Activated CD4-positive, alpha-beta T cell treated with anti-CD3 and anti-CD28 coated beads for 24 hours (primary cell): ENCODE measurements at places on chromosomes 7 and 10.

DNA sequence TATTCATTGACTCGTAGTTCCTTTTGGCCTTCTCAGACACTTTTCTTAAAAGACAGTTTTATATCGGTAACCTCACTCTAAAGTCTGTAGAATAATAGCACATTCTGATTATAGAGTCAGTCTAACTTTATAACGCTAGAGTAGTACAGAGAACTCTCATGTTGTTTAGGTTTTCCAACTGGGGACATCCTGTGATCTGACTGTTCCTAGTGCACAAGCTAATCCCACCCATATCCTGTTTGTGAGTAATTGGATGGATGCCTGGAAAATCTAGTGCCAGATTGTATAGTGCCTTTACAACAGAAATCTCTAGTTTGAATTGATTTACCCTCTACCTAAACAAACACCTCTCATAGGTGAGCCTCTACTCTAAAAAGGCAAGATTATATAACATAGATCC lies 107.4 kb downstream of the ZEB1 start:
- DNase-seq: no peak

DNA sequence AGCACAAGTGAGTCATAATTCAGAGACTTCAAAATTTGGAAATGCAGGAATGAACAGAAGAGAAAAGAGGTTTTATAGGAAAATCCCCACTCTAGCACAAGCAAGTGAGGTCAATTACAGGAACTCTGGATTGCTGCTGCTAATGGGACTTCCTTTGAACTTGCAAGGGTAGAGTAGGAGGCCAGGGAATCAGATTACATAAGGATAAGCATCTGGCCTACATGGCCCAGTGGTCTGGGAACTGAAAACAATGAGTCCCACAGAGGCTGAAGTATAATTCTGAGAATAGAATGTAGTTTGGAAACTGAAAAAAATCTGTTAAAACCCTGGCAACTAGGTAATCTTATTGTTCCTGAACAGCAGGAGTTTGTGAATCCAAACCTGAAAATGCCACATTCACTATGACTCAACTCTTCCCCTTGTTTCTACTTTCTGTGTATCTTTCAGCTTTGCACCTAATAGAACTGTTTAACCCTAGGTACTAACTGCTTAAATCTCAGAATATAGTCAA lies 66.5 kb downstream of the CTNNA3 start:
- no peak for DNase-seq

DNA sequence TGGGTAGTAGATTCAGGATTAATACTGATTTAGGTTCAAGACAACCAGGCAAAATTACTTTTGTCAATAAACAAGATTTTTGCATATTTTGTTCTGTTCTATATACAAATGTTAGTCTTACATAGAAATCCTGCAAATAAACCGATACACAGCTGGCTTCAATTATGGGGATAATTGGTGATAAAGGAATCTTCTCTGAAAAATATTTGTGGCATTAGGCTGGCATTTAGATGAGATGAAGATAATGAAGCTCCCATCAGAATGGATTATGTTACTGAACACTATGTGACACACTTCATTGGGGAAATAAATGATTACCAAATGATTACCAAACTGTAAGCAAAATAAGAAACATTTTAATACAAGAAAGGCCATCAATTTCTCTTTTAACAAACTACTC lies 65.8 kb downstream of the NT5C2 start:
- DNase-seq: no peak

GRCh38 chr7:3888096-3888495 lies 587.0 kb downstream of the SDK1 start:
- DNase-seq: no peak

DNA sequence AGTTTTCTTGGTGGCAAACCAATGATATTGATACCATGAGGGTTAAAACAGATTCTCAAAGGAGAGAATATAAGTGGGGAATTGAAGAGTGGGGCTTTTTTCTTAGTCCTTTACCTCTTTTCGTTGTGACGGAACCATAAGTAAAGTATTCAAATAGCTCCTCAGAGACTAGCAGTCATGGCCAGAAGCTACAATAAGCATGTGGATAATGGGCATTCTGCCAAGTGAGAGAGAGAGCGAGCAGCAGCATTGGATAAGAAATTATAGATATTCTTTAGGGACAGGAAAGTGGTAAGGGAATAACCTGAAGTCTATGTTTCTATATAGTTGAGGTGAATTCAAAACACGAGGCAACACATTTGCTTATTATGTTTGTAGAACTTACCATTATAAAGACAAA lies 235.1 kb downstream of the SEMA3E start:
- DNase-seq: no peak

DNA sequence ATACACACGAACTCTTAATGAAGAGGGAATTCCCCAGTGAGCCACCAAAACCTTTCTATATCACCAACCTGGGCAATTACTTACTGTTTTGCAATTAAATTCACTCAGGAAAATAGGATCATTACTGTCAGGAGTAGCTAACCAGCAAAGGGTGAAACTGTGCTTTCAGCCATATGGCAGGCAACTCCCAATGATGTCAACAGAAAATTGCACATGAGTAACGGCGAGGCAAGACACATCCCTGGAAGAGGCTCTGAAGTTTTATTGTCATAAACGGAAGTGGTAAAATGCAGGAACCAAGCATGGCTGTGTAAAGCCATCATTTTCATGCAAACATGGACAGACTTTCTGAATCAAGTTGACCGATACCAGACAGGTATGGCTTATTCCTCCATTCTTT lies 548.9 kb upstream of the AUTS2 start:
- DNase-seq: no peak

DNA sequence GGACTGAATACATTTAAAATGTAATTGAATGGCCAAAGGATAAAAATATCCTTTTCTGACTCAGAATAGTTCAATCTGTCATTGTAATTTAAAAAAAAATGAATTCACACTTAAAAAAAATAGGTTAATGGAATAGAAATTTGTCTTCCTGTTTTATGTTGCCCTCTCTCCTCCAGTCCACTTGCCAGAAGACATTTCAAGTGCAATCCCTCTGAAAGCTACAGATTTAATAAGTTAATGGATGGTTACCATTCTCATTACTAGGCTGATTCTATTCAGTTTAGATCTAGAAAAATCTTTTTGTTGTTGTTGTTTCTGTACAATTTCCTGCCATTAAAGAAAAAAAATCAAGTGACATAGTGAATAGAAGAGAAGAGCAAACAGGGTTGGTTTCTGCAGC lies 142.9 kb downstream of the SKAP2 start:
- no peak for DNase-seq

DNA sequence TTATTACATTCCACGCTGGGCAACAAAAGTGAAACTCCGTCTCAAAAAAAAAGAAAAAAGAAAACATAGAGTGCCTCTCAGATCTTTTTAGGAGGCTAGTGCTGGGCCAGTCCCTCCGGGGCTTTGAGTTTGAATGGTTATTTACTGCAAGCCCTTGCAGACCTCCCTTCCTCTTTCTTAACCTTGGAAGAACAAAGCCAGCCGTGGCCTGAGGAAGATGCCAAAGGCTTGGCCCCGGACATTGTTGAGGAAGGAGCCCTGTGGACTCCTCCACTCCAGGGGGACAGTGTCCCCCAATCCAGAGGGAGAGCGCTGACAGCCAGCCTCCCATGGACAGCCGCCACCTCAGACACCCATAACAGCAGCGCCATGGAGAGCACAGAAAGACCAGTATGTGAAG lies 5.0 kb downstream of the TSPAN33 start:
- DNase-seq: no peak

DNA sequence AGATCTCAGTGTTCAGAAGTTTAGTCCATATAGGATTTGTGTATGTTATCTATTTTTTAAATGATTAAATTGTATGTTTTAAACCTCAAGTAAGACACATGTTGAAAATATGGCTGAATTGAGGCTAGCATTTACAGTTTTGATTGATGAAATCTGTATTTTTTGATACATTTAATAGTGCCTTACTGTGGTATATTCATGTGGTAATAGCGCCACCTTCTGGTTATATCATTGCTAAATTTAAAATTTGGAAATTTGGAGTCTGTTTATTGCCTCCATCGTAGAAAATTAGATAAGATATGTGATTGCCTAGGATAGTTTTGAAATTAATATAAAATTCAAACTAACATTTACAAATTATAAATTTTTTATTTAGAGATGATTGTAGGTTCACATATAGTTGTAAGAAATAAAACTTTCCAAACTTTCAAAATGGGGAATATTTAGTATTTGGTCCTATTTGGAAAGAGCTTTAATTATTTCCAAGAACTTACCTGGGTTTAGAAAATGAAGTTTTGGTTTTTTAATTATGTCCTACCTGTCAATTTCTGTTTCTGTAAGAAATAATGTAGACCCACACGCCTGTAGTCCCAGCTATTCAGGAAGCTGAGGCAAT lies 19.1 kb upstream of the ARMS2 start:
- DNase-seq: no peak

DNA sequence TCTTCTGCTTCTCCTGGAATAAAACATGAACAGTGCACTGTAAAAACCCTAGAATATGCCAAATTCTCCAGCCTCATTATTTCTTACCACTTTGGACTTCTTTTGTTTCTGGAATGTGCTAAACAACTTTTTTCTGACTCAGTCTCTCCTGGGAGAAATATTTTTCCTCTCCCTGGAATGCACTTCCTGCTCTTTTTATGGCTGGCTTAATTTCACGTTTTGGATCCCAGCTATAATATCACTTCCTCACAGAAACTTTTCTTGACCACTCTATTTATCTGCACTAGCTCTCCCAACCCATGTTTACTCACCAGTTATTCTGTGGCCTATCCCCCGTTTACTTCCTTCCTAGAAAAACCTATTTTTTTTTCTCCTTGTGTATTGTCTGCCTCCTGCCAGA lies 26.7 kb downstream of the ABCB5 start:
- DNase-seq: no peak

- DNase-seq: no peak
Measured at GRCh38 chr10:13693783-13694700, 107.3 kb downstream of the PRPF18 start.

GRCh38 chr7:91503934-91504555 lies 239.8 kb downstream of the FZD1 start:
- no peak for DNase-seq

DNA sequence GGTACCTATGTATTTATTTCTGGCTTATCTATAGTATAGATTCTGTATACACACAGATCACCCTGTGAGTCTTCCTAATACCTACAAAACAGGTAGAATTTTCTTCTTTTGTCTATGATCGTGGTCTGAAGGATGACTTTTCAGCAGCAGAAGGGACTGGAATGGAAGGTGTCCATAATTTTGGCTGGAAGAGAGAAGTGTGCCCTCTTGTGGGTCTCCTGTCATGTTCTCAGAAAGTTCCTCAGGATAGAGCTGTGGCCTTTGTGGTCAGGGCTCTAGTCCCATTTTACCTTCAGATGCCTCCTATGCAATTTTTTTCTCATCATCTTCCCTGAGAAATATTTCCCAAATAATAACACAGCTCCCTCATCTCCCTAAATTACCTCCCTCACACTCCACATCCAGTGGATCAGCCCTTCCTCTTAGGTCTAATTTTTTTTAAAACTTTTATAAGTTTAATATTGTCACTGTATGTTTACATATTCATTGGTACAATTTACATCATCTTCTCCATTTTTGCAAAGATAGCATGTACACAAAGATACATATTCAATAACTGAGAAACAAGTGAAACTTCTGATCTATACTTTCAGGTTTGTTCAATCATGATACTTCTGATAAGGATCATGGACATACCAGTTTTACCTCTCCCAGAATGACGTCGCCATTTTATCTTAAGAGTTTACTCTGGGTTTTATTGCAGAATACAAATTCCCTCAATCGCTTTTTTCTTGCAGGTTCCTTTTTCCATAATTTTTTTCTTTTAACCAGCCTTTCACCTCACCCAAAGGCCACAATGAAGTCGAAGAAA lies 112.7 kb downstream of the REEP3 start:
- DNase-seq: no peak

- DNase-seq: no peak
Measured at GRCh38 chr7:53306846-53307245, 271.4 kb downstream of the POM121L12 start.

- no peak for DNase-seq
Measured at GRCh38 chr7:91603707-91604106, 276.8 kb downstream of the MTERF1 start.

DNA sequence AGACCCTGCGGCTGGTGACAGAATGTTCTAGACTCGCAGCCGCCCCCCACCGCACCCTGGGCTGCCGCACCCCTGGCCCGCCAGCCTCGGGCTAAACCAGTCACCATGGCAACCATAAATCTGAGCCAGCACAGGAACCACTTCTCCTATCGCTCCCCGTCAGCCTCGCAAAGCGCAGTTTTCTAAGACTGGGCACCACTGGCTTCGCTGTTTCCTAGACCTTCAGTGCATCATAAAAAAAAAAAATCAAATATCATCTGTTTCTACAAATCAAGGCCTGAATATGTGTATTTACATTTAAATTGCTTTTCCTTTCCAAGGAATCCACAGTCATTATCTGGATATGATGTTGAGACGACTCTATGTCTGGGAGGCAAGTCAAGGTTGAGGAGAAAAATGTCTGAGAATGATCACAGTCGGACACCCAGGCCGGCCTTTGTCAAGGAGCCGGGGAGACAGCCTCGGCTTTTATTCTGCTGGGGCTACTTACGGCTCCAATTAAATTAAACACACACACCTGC lies 99.9 kb downstream of the PTPRN2 start:
- no peak for DNase-seq

GRCh38 chr7:20439416-20440185 lies 108.9 kb downstream of the ITGB8 start:
- no peak for DNase-seq

- no peak for DNase-seq
Measured at GRCh38 chr10:117159390-117159789, 21.3 kb upstream of the VAX1 start.

GRCh38 chr10:18456984-18457383 lies 194.4 kb downstream of the NSUN6 start:
- DNase-seq: no peak

- DNase-seq: no peak
Measured at GRCh38 chr10:10734356-10735064, 283.2 kb upstream of the CELF2 start.

DNA sequence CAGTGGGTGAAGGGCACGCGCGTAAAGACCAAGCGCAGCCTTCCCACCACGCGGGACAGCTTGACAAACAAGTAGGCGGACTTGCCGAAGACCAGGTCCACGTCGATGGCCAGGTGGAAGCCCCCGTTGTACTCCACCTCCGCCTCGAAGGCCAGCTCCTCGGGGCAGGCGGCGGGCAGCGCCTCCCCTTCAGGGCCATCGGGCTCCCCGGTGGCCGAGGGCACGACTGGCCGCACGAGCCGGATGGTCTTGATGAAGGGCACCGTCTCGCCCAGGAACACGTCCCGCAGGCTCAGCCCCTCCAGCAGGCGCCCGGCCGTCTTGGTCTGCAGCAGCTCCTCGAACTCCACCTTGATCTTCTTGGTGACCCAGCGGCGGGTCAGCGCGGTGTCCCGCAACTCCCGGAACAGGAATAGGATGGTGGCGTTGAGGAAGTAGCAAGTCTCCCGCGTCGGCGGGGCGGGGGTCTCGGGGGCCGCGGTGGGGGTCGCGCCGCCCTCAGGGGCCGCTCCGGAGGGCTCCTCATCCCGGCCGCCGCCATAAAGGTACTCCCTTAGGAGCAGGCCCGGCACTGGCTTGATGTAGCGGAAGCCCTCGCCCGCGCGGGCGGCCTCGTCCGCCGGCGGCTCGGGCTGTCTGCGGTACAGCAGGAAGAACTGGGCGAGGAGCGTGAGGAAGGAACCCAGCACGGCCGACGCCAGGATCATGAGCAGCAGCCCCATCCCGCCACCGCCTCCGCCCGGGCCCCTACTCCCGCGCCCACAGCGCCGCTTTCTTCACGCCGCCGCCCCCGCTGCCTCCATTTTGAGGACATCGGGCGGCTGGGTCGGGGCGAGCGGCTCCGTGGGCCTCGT lies 507 bp downstream of the PDZD8 start:
- no peak for DNase-seq
